ENCODE measurements at places on chromosomes 5 and 9. TPM values are rescaled to one million over a fixed set of nuclear protein-coding genes. Genes with fewer than 3 reads are reported as not detected.

- DNase-seq, result no peak
Measured at GRCh38 chr5:53358794-53359193, 121.6 kb upstream of the FST start.

Gene CAVIN4
- 0.06 TPM for polyA plus RNA-seq

GRCh38 chr9:14433351-14434157 lies 119.6 kb upstream of the NFIB start:
- DNase-seq, result no peak

Gene GMCL2
- polyA plus RNA-seq, result 0.01 TPM

DNA sequence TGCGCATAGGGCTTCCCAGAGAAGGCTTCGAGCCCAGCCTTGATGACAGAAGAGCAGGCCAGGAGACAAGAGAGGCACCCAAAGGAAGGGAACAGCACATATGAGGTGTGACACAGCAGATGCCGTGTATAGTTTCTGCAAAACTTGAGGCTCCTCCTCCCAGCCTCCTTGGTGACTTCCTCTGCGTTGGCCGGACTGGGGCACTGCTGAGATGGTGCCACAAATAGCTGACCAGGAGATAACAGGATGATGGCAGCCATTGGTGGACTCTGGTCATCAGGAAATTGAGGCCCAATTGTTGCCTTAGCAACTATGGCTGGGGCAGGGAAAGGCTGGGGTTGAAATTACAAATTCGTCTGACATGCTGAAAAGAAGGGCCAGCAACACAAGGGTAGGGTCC lies 4.8 kb upstream of the ZNF79 start:
- DNase-seq, result no peak

Gene PFN3
- polyA plus RNA-seq, result not detected

DNA sequence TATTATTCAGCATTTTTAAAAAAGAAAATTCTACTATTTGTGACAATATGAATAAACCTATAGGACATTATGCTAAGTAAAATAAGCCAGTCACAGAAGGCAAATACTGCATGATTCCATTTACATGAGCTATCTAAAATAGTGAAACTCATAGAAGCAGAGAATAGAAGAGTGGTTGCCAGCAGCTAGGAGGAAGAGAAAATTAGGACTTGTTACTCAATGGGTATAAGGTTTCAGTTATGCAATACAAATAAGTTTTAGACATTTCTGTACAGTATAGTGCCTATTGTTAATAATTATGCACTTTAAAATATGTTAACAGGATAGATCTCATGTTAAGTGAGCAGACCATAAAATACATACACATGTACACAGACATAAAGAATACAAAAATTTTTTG lies 73.8 kb upstream of the SPINK5 start:
- DNase-seq, result no peak

- no peak for DNase-seq
Measured at GRCh38 chr9:88060746-88061145, 77.5 kb downstream of the SPATA31C2 start.

- no peak for DNase-seq
Measured at GRCh38 chr5:160545832-160546231, 124.2 kb downstream of the PTTG1 start.

DNA sequence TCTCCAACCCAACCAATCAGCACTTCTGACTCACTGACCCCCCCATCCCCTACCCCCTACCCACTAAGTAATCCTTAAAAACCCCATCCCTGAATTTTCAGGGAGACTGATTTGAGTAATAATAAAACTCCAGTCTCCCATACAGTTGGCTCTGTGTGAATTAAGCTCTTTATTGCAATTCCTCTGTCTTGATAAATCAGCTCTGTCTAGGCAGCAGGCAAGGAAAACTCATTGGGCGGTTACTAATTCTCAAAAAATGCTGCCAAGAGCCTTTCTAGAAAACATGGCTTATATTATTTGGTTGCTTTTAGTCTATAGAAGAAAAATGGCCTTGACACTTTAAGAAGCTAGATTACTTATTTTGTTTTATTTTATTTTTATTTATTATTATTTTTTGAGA lies 131.7 kb downstream of the SUSD1 start:
- DNase-seq, result no peak

GRCh38 chr9:82466616-82467260 lies 478.2 kb downstream of the SPATA31D1 start:
- no peak for DNase-seq

- DNase-seq, result no peak
Measured at GRCh38 chr5:168502563-168503237, 16.4 kb downstream of the RARS1 start.

Gene PCDHA4
- polyA plus RNA-seq, result not detected

Measured in sigmoid colon (tissue), 7 donors.